Bronchial smooth muscle cell (primary cell): ENCODE measurements at places on chromosomes 5 and 9. TPM values are rescaled to one million over a fixed set of nuclear protein-coding genes. Genes with fewer than 3 reads are reported as not detected.

Gene CHSY3
- 0.77 and 1.3 TPM in 2 replicates for total RNA-seq

Gene CBY3
- 0.16 TPM in 1 of 2 replicates, not detected in the other for total RNA-seq

Gene CTNND2
- not detected in 2 replicates for total RNA-seq

Gene SURF6
- 7.4 and 8.1 TPM in 2 replicates for total RNA-seq

Gene NMUR2
- total RNA-seq = not detected in 2 replicates

Gene MELK
- total RNA-seq = 3.5 and 6.5 TPM in 2 replicates

Gene ZBTB5
- 3.8 and 4.7 TPM in 2 replicates for total RNA-seq

Gene LCN1
- not detected in 2 replicates for total RNA-seq

Gene FNBP1
- 28.8 and 29.8 TPM in 2 replicates for total RNA-seq

Gene F2R
- 39.7 and 48.1 TPM in 2 replicates for total RNA-seq

Gene TMEM267
- 12.8 and 17.5 TPM in 2 replicates for total RNA-seq

Gene DDX4
- total RNA-seq = not detected in 2 replicates

Gene PAEP
- total RNA-seq = not detected in 2 replicates

Gene PHF24
- total RNA-seq = 0.09 and 0.16 TPM in 2 replicates

Gene MGAT4B
- 101 and 137 TPM in 2 replicates for total RNA-seq

Gene NADK2
- total RNA-seq = 27.9 and 32.4 TPM in 2 replicates

Gene PALM2AKAP2
- 1.9 and 3.0 TPM in 2 replicates for total RNA-seq

Gene CCNO
- total RNA-seq = 0.17 TPM in 1 of 2 replicates, not detected in the other

Gene CCDC192
- total RNA-seq = not detected in 2 replicates

Gene LIX1
- total RNA-seq = not detected in 2 replicates

Gene S100Z
- total RNA-seq = not detected in 2 replicates

Gene TMEM171
- 0.26 and 0.63 TPM in 2 replicates for total RNA-seq

Gene ADAMTS2
- 30.3 and 36.8 TPM in 2 replicates for total RNA-seq

Gene RMI1
- total RNA-seq = 3.1 and 3.8 TPM in 2 replicates

Gene PDE6A
- not detected in 2 replicates for total RNA-seq

Gene IL4
- not detected in 2 replicates for total RNA-seq

Gene PDE8B
- 0.09 TPM in 1 of 2 replicates, not detected in the other for total RNA-seq

Gene OLFM1
- total RNA-seq = 1.1 and 4.5 TPM in 2 replicates

Gene WDR31
- total RNA-seq = 2.8 and 3.8 TPM in 2 replicates

Gene SV2C
- total RNA-seq = not detected in 2 replicates

Gene SPATA31C1
- not detected in 2 replicates for total RNA-seq

Gene ITGA2
- 8.3 and 29.0 TPM in 2 replicates for total RNA-seq

Gene HRCT1
- total RNA-seq = 0.16 and 0.17 TPM in 2 replicates

Gene P4HA2
- 199 and 465 TPM in 2 replicates for total RNA-seq

Gene CENPP
- 0.94 and 1.9 TPM in 2 replicates for total RNA-seq

Gene SHISAL2B
- 0.16 TPM in 1 of 2 replicates, not detected in the other for total RNA-seq

Gene CCDC171
- 4.4 and 5.7 TPM in 2 replicates for total RNA-seq

Gene YIPF5
- total RNA-seq = 105 and 126 TPM in 2 replicates

Gene RALGDS
- total RNA-seq = 20.2 and 20.4 TPM in 2 replicates

Gene TPPP
- under 0.01 and 0.09 TPM in 2 replicates for total RNA-seq

Gene SIT1
- total RNA-seq = 0.32 TPM in 1 of 2 replicates, not detected in the other

Gene OR2S2
- total RNA-seq = not detected in 2 replicates

Gene NEURL1B
- total RNA-seq = 0.47 and 5.1 TPM in 2 replicates

Gene LEAP2
- 0.16 and 0.34 TPM in 2 replicates for total RNA-seq

Gene HACD4
- total RNA-seq = 4.9 and 7.4 TPM in 2 replicates

Gene INSL4
- total RNA-seq = not detected in 2 replicates

Gene HTR1A
- total RNA-seq = not detected in 2 replicates

Gene POLR3G
- total RNA-seq = 2.7 and 4.7 TPM in 2 replicates

Gene SPACA9
- total RNA-seq = 2.7 and 4.9 TPM in 2 replicates

Gene FOXD1
- 3.3 and 8.2 TPM in 2 replicates for total RNA-seq

Gene SLC45A2
- under 0.01 TPM in 1 of 2 replicates, not detected in the other for total RNA-seq

Gene PCDHAC1
- under 0.01 and 0.09 TPM in 2 replicates for total RNA-seq
